Fibroblast of skin of right quadriceps (primary cell): ENCODE measurements at places on chromosomes 12 and 14.

DNA sequence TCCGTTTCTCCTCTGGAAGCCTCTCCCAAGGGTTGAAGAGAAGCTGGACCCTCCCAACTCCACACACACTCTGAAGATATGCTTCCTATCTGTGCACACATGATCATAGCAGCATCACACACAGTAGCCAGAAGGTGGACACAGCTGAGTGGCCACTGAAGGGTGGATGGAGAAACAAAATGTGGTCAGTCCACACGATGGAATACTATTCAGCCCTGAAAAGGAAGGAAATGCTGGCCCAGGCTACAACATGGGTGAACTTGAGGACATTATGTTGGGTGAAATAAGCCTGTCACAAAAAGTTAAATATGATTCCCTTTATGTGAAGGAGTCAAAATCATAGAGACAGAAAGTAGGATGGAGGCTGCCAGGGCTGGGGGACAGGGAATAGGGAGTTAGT is 43.9 kb upstream of the DLK1 start:
- no peak for DNase-seq

DNA sequence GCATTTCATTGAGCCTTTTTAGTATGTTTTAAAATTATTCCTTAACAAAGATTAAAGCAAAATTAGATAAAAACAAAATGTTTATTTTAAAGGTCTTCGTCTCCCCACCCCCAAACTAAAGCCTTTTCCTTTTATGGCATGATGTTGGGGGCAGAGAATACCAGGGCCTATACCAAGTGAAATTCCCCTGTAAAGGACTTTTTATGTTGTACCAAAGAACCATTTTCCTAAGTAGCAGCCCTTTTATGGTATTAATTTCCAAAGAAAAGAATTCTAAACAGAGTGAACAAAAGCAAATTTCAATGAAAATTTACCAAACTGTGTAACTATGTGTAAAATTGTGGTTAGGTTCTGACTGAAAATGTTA is 71.9 kb upstream of the GNPNAT1 start:
- peak; percentile 55 for DNase-seq

DNA sequence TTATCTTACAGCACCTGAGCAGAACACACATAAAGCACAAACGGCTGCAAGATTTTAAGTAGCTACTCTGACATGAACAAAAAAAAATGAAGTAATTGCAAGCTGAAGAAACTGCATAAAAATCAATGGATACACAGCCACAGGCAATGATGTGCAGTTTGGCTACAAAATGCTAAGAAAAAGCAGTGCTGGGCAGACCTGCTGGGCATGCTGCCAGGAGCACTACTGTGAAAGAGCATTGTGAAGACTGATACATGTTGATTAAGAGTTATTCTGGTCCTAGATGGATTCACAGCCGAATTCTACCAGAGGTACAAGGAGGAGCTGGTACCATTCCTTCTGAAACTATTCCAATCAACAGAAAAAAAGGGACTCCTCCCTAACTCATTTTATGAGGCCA is 20.1 kb upstream of the RTN1 start:
- DNase-seq = no peak

- no peak for DNase-seq
Measured at GRCh38 chr14:22552827-22553076, 36.3 kb downstream of the DAD1 start.

DNA sequence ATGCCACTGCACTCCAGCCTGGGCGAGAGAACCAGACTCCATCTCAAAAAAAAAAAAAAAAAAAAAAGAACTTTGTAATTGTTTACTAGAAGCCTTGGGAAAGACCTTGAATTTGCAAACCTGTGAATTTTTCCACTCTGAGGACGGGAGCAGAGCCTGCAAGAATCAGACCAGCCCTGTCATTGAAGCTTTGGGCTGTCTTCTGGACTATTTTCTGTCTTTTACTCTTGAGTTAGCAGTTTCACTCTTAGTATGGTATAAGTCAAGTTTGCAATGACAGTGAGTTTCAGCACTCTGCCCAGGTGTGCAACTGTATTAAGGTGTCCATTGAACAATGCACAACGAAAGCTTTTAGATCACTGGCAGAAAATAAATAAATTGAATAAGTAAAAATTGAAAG is 81.4 kb upstream of the KRAS start:
- no peak for DNase-seq

DNA sequence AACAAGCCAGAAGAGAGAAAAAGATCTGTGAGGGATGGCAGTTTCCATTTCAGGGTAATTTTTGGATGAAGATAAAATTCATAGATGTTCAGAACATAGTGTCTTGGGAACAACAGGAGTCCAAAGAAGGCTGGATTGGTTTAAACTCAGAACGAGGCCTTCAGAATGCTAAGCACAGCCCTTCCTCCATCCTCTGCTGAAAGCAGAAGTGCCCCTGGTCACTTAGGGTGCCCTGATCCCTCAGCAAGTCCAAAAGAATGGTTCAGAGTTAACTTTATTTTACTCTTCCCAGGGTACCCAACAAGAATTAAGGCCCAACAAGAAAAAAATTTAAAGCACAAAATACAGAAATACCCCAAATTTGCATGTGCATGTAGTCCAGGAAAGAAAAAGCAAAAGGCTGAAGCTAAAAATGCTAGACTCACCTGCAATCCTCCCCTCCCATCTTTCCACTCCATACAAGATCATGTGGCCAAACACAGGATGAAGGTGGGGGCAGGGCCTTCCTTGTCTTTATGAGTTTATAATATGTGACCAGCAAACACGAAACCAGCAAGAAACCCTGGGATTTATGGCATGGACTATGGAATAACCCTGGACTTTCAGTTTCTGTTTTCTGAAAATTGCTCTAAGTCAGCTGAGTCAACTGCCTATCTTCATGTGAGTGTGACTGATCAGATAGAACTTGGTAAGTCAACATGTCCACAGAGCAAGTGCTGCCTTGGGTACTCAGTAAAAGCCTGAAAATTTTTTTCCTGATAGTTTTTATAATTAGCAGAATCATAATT is 21.2 kb downstream of the MAX start:
- no peak for DNase-seq

DNA sequence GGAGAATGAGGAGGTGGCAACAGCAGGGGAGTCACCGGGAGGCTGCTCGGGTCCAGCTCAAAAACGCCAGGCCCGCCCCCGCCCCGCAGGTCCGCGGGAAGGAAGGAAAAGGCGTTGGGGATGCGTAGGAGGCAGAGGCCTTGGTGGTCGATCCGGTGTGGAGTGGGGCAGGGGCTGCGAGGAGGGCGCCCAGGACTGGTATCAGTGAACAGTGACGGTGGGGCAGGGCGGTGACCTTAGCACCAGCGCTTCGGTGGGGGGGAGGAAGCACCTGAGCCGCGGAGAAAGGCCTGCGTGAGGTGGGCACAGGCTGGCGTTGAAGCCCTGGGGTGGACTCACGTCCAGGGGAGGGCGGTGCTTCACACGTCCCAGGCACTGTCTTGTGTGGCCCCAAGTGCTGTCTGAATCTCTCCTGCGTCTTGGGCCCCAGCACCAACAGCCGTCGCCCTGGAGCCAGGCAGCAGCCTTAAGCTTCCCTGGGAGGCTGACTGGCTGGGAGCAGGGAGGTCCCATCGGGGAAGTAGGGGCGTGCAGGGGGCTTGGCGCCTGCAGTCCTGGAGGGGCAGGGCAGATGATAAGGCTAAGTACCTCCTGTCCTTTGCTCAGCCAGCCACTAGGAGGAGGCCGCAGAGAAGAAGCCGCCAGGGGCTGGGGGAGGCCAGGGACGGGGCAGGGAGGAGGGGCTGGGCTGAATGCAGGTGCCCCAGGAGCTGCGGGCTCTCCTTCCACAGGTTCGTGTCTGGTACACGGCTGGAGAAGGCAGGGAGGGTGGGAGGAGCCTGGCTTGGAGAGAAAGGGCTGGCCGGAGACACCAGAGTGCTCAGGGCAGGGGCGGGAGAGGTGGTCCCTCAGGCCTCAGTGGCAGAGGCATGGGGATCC is 26.5 kb downstream of the ZBTB42 start:
- no peak for DNase-seq

DNA sequence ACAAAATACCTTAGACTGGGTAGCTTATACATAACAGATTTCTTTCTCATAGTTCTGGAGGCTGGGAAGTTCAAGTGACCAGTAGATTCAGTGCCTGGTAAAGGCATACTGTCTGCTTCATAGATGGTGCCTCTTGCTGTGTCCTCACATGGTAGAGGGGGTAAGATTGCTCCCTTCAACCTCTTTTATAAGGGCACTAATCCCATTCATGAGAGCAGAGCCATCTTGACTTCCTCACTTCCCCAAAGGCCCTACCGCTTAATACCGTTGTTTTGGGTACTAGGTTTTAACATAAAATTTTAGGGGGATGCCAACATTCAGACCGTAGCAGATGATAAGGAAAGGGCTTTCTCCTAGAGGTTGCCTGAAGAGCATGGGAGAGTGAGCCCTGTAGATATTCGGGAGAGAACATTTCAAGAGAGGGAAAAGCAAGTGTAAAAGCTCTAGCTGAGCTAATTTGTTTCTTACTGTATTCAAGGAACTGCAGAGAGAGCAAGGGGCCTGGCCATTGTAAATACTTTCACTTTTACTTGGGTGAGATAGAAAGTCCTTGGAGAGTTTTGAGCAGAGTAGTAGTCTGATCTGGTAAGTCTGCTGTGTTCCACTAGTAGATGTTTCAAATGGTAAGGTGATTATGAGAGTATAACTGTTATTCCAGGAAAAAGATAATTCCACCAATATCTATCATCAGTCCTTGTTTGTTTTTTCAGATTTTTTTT is 27.3 kb downstream of the FRS2 start:
- no peak for DNase-seq

DNA sequence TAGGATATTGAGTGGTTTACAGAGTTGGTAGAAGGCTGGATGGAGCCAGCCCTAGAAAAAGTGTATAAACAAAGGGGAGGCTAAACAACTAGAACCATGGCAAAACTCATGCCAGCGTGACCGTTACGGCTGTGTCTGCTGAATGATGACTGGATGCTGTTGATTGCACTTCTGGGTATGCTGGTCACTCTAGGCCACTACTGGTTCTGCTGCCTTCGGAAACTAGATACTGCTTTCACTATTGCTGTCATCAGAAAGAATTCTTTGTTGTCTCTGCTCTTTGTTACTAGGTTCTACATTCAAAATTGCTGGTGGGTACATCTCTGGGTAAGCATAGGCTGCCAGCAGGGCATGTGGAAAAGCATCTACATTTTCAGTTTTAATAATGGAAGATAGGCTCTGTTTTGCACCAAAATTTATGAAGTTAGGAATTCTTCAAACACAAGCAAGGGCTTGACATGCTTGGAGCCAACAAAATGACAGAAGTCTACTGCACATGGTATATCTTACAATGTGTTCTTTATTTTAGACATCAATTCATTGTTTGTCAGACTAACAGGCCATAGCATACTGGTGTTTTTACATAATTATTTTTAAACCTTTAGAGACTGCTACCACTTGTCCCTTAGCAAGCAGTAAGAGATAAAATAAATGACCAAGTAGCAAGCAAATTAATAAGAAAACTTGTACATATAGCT is 15.4 kb downstream of the MON2 start:
- DNase-seq = no peak

DNA sequence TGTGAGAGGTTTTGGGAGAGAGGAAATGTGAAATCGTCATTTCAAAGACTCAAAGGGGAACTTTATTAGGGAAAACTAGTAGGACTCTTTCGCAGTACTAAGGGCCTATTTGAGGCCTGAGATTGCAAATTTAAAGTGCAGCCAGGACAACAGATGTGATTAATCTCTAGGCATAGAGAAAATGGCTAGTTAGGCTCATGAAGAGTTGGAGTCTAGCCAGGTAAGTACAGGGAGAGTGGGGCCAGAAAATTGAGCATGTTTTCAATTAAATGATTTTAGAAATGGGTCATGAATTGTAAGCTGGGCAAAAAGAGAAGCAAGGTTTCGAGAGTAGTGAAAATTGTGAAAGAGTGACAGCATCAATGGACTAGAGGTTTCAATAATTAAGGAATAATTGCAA is 91.9 kb upstream of the LMNTD1 start:
- peak; percentile 44 for DNase-seq

DNA sequence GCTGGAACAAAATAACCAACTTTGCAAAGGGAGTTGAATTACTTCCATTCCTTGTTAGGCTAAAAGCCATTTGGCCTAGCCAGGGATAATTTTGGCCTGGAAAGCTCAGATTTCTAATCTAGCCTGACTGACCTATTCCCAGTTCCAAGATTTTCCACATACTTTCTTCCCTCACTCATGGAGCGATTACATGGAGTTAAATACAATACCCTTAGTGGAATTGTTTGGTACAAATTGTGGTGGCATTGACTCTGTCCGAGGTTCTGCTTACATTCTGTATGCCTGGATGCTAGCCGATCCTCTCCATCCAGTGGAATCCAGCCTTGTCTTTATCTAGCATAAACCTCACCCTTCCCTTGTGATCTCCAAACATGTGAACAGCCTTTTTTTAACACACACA is 965.1 kb downstream of the DIO2 start:
- no peak for DNase-seq

- no peak for DNase-seq
Measured at GRCh38 chr12:56578983-56579546, 51.1 kb downstream of the BAZ2A start.

- peak; percentile 77 for DNase-seq
Measured at GRCh38 chr12:83841620-83842019, 1071.0 kb downstream of the SLC6A15 start.

GRCh38 chr14:24179961-24180796 is 8.3 kb downstream of the REC8 start:
- DNase-seq = peak; percentile 40

DNA sequence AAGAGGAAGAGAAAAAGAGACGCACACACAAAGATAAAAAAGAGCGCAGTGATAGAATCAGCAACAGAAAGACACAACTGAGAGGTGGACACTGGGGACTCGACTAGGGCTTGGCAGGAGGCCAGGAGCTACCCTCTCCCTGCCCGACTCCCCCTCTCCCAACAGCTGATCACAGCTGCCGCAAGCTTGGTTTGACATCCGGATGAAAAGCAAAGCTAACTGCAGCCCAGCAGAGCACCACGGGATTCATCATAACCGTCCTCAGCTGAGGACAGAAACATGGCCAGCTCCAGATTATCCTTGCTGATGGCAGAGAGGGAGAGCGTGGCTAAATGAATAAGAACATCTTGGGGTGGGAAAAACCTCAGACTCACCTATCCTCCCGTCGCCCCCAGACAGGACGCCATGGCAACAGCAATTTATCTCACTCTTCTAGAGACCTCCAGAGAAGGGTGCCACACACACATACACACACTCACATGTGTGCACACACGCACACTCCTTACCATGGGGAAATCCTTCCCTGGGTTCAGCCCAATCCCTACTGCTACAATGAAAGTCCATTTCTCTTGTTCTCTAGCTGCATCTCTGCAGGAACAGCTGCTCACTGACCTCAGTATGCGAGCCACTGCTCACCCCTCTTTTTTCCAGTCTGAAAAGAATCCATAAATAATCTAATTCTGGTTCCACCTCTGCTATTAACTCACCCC is 135.3 kb downstream of the NTF3 start:
- DNase-seq = no peak

DNA sequence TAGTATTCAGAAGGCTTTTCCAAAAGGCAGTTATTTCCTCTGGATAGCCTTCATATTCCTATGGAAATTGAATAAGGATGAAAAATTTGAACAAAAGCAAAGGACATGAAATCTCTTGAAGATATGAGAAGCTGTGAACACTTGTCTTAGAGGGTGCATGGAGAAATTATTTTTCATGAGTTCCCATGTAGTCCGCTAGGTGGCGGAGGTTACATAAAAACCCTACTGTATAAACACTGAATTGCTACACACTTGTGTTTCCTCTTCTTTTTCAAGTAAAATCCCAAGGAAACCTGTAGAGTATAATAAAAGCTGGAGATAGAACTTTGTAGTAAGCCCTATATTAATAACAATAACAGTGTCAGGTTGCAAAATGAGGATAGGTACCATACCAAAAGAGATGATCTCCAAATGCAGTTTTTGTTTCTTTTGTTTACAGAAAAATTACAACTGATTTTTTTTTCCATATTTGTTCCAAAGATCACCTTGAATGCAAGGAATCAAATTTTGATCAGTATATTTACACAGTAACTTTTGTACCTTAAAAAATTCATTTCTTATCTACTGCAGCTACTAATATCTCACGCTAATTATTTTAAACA is 37.8 kb upstream of the OR4E1 start:
- DNase-seq = peak; percentile 19
